ENCODE measurements at places on chromosomes 3 and 15.

GRCh38 chr3:121974601-121975111, 47.4 kb downstream of the ILDR1 start:
- DNase-seq: no peak

GRCh38 chr3:14375192-14375591, 27.2 kb upstream of the SLC6A6 start:
- no peak for DNase-seq

- no peak for DNase-seq
Measured at GRCh38 chr3:100413613-100414012, 12.3 kb downstream of the LNP1 start.

DNA sequence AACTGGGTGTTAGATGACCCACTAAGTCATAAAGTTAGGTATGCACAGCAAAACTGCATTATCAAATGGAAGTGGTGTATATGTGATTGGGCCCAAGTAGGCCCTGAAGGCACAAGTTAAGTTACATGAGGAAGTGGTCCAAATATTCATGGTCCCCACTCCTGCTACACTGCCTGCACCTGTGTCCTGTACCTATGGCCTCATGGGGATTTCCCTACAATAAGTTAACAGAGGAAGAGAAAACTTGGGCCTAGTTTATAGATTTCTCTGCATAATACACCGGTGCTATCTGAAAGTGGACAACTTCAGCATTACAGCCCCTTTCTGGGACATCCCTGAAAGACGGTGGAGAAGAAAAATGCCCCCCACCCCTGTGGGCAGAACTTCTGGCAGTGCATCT, 41.5 kb downstream of the STRIT1 start:
- no peak for DNase-seq

DNA sequence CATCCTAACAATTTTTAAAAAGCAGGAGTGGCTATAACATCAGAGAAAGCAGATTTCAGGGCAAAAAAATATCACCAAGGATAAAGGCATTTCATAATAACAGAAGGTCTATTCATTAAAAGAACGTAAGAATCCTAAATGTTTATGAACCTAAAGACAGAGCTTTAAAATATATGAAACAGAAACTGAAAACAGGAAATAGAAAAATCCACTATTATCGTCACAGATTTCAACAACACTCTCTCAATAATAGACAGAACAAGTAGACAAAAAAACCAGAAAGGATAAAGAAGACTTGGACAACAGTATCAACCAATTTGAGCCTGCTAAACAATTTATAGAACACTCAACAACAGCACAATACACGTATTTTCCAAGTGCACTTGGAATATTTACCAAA, 71.4 kb downstream of the FBXL22 start:
- no peak for DNase-seq

GRCh38 chr15:68209735-68210408, 4.7 kb upstream of the CALML4 start:
- no peak for DNase-seq

DNA sequence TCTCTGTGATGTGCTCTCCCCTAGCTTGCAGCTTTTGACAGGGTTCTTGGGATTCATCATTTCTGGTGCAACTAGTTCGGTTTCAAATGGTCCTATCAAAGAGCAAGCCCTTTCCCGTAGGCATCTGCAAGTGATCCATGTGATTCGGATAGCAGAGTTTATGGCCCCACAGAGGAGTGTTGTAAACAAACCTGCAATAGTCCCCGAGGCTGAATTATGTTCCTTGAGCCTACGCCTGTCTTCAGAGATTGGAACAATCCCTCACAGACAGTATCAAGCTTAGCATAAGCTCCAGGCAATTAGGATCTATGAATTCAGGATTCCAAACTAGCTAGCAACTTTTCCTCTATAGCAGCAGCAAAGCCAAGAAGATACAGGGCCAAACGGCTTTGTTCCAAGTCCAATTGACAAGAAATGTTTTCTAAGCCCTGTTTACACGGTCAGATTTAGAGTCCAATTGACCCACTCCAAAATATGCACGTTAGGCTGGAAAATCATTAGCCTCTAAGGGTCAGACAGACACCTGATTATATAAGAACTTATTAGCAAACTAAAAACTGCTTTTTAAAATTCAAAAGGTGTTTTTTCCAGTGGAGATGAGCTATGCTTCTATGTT, 24.8 kb downstream of the LNP1 start:
- DNase-seq: no peak

- no peak for DNase-seq
Measured at GRCh38 chr3:154023148-154023547, 98.0 kb upstream of the ARHGEF26 start.

GRCh38 chr3:79521221-79521848, 246.5 kb downstream of the ROBO1 start:
- no peak for DNase-seq

GRCh38 chr3:141998669-141999290, 122.3 kb downstream of the ATP1B3 start:
- DNase-seq: peak; percentile 13

GRCh38 chr15:77749236-77749997, 116.7 kb upstream of the LINGO1 start:
- DNase-seq: no peak

GRCh38 chr15:71329041-71329440, 213.8 kb downstream of the THSD4 start:
- no peak for DNase-seq

DNA sequence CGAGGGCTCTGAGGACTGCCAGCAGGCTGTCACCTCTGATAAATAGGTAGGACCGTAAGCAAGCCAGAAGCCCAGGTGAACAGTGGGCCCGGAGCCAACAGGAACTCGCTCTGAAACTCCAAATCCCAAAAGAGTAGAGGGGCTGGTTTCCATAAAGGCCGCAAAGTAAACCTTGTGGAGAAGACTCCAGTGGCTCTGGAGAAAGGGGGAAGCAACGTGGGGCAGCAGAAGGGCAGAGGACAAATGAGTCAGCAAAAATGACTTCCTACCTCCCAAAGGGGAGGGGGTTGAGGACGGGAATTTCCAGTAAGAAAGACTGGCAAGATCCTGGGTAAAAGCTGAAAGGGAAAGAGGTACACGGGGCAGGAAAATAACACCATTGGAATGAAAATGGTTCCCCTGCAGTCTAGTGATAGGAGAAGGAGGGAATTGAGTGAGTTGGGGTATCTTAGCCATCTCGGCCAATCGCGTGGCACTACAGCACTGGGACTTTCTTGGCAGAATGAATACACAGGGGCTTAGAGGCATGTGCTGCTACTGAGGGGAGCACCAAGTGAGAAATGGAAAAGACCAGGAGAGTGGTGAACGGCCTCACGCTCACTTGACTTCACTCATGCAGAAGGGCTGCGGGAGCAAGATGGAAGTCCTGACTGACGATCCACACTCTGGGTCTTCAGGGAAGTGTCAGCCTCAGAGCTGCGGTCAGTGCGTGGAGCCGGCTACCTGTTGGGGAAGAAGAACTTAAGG, 33.2 kb downstream of the BMF start:
- DNase-seq: no peak

- DNase-seq: no peak
Measured at GRCh38 chr3:17431004-17431403, 311.4 kb downstream of the TBC1D5 start.

- DNase-seq: no peak
Measured at GRCh38 chr15:41666353-41666920, 6.2 kb downstream of the MGA start.

DNA sequence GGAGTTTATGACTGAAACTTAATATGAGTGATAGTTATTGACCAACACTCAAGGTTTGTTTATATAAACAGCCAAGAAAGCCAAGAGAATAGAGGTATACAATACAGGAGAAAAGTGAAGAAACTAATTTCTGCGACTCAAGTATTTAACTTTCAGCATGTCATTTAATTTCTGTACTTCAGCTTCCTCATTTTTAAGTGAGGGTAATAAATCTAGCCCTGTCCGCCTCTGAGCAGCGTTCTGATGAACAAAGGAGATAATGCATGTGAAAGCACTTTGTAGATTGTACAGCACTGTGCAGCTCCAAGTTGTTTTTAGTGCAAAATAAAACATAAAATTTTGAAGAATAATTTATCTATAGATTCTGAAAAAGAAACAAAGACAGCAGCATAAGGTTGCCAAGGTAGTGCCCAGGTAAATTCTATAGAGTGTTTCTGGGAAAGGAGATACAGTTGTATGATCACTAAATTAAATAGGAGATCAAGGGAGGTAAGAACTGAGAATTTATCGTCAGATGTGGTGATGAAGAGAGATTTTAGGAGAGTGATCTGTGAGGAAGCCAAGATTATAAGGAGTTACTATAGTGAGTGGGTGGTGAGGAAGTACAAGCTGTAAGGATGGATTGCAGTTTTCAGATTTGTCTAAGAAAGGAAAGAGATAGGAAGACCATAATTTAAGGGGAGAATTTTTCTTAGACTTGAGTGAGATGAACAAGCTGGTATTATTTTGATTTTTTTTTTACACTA, 71.3 kb downstream of the RASA2 start:
- no peak for DNase-seq

DNA sequence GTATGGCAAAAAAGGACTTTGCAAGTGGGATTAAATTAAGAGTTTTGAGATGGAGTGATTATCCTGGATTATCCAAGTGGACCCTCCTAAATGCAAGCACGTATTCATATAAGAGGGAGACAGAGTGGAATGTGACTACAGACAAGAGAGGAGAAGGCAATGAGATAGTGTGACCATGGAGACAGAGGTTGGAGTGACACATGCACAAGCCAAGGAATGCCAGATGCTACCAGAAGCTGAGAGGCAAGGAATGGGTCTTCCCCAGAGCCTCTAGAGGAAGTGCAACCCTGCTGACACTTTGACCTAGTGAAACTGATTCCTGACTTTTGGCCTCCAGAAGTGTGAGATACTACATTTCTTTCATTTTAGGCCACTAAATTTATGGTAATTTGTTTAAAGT, 117.2 kb downstream of the UACA start:
- no peak for DNase-seq

DNA sequence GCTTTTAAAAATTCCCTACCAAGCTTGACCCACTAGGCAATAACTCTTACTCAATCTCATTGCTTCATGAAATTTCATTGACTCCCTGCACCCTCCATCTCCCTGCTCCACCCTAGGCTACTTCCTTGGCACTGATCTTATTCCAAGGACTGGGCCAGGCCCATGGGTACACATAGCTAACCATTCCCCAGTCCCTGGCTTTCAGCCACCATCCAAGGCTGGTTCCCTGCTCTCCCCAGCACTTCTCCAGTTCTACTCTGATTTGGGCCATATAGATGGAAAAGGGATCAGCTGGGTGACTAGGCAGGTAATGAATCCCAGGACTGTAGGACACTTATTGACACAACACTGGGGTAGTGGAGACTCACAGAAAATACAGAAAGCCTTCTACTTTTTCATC, 88.1 kb upstream of the NEO1 start:
- DNase-seq: no peak

DNA sequence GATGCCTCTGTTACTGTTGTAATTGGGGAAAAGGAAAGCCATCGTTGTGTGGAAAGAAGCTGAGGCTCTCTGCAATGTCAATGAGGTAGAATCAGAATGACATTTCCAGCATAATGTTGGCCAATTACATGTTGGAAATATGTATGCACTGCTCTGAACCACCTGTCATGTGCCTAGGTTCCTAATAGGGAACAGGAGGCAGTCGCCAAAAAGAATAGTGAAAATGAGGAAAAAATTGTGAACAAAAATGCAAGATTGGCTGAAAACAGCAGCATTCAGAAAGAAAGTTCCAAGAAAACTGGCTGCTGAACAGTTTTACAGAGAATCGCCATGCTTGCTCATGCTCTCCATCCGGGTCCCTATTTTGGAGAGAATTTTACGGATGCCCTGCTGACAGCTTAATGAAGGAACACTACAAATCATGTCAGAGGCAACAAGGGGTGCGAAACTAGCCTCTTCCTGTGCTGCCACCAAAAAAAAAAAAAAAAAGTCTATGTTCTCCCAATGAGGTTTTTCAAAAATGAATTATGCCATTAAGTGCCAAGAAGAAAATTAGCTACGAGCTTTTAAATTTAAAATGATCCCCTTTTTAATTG, 305.9 kb upstream of the ARRDC4 start:
- no peak for DNase-seq

DNA sequence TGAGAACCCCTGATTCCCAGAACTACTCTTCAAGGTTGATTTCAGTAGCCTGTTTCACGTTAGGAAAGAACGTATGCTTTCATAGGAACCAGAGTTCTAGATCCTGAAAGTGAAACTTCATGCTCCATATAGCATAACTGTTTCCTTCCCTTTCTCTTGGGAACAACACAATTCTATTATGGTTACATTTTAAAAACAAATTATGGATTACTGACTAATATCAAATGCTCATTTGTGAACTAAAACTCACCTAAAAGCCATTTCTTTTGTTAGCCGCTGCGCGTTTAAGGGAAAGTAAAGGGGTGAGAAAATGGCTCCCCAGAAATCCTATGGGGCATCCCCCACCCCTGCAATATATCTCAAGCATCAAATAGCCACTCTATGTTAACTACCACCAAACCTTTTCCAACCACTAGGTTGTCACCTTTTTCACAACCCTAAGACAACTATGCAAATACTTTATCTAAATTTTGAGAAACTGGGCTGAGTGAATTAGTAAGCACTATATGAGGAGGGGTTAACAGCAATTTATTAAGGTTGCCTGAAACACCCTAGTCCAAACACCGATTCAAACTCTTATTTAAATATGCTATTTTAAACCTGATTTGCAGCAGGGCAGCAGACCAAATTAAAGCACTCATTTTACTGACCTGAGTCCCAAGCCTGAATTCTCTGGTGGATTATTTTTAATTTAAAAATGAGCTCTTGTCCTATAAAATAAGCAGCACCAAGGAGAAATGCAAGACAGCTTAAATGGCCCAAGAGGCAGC, 2.4 kb downstream of the SIAH2 start:
- DNase-seq: no peak

- no peak for DNase-seq
Measured at GRCh38 chr15:47971637-47972036, 149.2 kb upstream of the SLC24A5 start.

GRCh38 chr3:123390865-123391600, 57.9 kb downstream of the ADCY5 start:
- no peak for DNase-seq

- no peak for DNase-seq
Measured at GRCh38 chr3:177318559-177318958, 121.3 kb upstream of the TBL1XR1 start.

DNA sequence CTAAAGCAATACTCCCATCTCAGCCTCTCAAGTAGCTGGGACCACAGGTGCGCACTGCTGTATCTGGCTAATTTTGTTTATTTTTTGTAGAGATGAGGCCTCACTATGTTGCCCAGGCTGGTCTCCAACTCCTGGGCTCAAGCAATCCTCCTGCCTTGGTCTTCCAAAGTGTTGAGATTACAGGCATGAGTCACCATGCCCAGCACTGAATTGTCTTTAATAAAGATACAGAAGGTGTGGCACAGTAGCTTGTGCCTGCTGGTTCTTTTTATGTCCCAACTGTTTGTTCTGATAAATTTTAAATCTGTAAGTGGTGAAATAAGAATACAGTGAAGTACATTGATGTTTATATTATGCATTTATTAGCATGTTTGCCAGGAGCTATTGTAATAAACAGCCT, 20.6 kb upstream of the TRAK1 start:
- no peak for DNase-seq

DNA sequence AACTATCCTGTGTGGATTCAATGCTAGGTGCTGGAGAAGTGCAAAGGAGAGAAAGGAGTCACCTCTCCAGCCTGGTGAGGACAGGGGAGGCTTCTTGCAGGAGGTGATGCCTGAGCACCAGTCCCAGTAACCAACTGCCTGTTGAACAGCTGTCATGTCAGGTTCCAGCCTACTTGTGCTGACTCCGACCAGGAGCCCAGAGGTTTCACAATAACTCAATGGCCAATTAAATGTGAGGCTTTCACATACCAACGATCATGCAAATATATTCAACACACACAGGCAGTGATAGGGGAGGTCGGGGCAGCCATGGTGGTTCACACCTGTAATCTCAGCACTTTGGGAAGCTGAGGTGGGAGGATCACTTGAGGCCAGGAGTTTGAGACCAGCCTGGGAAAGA, 7.7 kb downstream of the SORD start:
- no peak for DNase-seq

All from cerebellar nuclear complex (tissue), 1 donor.